ENCODE measurements at places on chromosomes 3 and 15.

DNA sequence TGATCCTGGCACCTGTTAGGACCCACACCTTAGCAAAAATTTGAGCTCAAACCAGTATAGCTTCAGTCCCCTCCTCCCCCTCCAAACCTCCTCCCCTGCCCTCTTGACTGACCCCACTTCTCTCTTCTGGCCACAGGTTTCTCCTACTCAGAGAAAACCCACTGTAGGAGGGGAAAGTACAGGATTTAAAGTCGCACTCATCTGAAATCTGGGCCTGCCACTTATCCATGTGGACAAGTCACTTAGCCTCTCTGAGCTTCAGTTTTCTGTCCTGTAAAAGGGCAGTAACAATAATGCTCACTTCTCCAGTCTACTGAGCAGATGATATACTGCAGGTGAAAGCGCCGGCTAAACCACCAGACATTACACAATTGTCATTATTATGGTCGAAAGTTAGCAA lies 142.7 kb downstream of the MEGF11 start:
- DNase-seq: no peak

GRCh38 chr15:78110096-78110495 lies 17.7 kb downstream of the SH2D7 start:
- no peak for DNase-seq

- DNase-seq: no peak
Measured at GRCh38 chr3:168295027-168295426, 199.3 kb upstream of the GOLIM4 start.

DNA sequence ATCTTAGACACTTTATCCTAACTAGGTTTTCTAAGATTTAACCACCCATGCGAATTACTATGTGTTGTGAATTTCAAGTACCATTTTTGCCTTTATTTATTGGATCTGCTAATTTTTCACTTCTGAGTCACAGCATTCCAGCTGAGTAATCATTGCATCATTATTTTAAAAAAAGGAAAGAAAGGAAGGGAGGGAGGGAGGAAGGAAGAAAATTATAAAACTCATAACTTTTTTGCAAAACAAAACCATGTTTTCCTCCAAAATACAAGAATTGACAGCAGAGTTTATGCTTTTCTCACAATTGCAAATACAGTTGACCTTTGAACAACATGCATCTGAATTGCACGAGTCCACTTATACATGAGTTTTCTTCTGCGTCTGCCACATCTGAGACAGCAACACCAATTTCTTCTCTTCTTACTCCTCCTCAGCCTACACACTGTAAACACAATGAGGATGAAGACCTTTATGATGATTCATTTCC lies 651.4 kb upstream of the NECTIN3 start:
- peak; percentile 90 for DNase-seq

DNA sequence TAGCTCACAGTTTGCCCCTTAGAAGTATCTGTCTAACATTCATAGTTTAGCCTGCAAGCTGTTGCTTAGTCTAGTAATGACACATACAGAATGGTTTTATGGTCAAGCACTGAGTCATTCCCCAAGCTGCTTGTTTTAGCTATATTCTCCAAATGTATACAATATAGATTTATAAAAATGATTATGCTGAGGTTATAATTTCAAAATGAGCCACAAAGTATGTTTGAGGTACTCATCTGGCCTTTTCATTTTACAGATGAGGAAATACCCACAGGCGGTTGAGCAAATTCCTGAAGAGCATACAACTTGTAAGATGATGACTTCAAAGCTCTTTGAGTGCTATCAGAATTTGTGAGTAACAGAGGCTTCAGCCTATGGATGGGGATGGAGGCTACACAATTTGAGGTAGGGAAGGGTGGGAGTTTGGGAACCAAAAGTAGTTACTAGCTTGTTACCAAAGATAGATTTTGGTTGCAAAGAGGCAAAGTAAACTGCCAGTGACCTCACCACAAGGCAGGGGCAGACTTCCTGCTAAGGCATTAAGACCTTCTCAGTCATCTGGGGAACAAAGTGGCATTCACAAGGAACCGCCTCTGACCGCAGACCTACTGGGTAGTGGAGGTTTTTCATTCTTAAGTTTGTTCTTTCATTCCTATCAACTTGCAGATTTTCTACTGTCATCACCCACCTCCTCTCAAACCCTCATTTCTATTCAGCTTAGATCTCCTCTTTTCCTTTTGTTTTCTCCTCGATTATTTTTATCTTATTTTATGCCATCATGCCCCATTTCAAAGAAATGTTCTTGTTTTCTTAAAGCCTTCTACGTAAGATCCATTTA lies 257.2 kb upstream of the NECTIN3 start:
- peak; percentile 92 for DNase-seq

- no peak for DNase-seq
Measured at GRCh38 chr3:115211810-115212492, 64.9 kb upstream of the ZBTB20 start.

DNA sequence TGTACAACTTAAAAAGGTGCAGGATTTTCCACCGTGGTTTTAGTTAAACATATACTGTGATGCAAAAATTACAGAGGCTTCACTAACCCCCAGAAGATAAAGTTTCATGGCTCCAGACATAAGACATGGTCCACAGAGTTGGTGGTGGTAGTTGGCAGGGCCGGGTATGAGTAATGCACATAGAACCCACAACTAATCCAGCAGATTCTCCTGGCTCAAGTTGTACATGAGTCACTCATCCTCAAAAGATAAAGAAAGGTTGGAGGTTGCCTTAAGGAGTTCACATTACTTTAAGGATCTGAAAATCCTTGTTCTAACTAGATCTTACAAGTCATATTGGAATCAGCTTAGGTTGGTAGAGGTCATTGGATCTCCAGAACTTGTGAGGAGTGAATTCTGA lies 98.3 kb upstream of the ZBTB20 start:
- peak; percentile 94 for DNase-seq

- DNase-seq: no peak
Measured at GRCh38 chr3:183701744-183702143, 4.1 kb downstream of the YEATS2 start.

- DNase-seq: no peak
Measured at GRCh38 chr15:38899300-38899699, 334.7 kb upstream of the RASGRP1 start.

DNA sequence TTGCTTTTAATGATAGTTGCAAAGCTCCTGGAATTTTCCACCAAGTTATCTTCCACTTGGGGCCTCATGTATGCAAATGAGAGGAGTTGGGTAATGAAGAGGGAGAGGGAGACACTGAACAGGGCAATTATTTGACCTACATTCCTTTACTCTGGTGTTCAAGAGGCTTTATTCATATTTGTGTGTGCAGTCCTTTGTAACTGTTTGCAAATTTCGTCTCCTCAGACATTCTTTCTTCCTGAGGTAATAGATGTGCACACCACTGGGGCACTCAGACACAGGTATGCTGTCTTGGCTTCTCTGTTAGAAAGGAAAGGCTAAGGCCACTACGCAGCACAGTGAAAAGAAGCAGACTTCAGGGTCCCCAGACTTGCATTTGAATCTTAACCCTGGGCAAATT lies 189.7 kb upstream of the IL12A start:
- peak; percentile 80 for DNase-seq

DNA sequence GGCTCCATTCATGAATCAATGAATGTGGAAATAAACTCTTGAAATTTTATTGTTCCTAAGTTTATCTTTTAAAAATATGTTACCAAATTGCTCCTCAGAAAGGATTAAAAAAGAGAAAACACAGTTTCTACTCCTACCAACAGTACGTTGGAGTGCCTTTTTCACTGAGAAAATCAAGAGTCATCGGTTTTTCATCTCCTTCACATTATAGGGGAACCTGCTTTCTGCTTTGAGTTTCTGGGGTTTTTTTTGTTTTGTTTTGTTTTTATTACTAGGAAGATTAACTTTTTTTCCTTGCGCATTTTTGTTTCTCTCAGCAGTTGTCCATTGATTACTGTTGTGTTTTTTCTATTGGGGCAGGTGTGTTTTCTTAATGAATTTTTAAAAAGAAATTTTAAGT lies 3.5 kb downstream of the ARL13B start:
- no peak for DNase-seq

- DNase-seq: no peak
Measured at GRCh38 chr3:152322756-152323155, 54.0 kb downstream of the MBNL1 start.

GRCh38 chr3:98567666-98568270 lies 25.6 kb downstream of the CPOX start:
- DNase-seq: no peak

DNA sequence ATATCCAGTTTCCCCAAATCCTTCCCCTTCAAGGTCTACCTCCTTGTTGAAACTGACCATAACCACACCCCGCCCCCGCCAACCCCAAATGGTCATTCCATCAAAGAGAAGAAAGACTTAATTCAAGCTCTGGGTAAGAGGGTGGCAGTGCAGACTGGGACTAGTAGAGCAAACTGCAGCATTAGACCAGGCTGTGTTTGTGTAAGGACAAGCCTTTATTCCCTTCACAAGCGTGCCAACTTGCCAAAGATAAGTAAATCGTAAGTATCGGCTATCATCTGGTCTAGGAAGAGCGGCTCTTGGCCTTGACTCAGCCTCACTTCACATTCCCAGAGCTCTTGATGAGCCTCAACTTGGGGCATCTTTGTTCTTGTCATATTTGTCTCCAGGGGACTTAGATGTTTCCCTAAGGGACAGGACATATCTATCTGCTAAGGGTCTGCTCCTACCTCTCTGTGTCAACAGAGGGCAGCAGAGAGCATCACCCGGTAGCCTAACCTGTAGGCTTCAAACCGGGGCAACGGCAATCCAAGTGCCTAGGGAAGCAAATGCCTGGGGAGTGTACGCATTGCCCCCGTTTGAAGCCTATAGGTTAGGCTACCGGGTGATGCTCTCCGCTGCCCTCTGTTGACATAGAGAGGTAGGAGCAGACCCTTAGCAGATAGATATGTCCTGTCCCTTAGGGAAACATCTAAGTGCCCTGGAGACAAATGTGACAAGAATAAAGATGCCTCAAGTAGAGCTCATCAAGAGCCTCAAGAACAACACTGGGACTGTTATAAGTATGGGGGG lies 8.9 kb upstream of the MAP3K13 start:
- DNase-seq: peak; percentile 74

- DNase-seq: no peak
Measured at GRCh38 chr15:101272584-101272983, 4.7 kb downstream of the SELENOS start.

DNA sequence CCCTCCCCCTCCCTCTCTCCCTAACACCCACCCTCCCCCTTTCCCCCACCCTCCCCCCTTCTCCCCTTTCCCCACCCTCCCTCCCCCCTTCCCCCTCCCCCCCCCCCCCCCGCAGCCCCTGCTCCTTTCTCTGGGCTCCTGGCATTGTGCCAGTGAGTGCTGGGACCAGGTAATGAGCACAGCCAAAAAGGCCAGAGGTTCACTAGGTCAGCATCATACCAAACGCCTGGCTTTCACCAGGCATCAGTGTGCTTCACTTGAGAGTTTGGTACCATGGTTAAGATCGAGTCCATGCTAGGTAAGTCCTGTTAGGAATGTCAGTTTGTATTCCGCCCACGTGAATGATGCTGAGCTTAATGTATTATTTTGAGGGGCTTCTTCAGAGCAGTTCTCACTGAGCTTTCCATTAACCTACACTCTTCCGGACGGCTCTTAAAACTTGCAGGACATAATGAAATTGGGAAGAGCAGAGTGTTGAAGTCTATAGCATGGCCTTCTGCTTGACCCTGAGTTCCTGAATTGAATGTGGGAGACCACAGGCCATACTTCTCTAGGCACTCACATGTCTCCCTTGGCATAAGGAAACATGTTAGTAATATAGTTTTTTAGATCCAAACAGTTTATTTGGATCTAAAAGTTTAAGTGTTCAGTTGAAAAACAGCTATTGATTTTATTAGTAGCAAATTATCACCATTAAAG lies 45.6 kb downstream of the SENP2 start:
- DNase-seq: no peak

DNA sequence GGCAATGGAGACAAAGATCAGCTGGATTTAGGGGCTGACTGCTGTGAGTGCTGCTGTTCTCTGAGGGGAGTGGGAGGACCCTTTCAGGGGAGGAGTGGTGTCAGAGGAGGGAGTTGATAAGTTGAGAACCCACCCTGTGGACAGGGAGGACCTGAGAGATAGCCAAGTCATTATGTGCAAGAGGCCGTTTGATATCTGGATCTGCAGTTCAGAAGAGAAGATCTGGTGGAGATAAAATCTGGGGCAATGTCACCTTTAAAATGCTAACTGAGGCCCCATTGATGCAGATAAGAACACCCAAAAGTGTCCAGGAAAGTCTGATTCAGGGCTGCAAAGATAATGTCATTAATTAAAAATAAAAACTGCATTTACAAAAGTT lies 256.1 kb upstream of the HES1 start:
- DNase-seq: no peak

- DNase-seq: peak; percentile 8
Measured at GRCh38 chr3:55402886-55403609, 84.1 kb downstream of the WNT5A start.

Data from EL (cell line).